ENCODE measurements at places on chromosomes 5 and 9.

GRCh38 chr9:101764472-101764871 lies 26.0 kb upstream of the GRIN3A start:
- no peak for DNase-seq

DNA sequence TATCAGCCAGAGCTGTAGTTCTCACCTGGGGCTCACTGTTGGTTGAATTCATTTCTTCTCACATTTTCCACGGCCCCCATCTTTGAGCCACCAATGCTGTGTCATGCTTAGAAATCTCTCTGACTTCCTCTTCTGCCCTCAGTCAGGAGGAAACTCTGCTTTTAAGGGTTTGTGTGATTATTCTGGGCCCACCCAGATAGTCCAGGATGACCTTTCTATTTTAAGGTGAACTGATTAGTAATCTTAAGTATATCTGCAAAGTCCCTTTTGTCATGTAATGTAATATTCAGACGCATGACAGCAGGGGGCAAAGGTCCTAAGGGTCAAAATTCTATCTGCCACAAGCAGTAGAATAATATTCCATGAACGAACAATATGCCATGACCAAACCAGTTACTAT lies 88.4 kb downstream of the AK8 start:
- DNase-seq: no peak

- no peak for DNase-seq
Measured at GRCh38 chr5:95690333-95690732, 7.5 kb upstream of the SPATA9 start.

DNA sequence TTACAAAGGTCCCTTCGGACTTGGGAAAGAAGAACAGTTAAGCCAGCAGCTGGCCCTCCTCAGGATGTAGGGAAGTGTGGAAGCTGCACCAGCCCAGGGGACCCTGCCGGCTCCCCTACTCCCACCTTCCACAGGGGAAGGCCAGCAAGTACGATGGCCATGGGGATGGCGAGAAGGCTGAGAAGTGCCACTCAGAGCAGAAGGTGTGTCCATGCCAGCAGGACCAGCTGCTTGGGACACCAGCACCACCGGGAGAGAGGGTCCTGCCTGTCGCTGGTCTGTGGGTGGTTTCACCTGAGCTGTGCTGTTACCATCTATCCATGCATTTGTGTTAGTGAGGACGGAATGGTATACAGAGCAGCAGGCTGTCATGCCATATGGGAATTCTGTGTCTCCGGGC lies 148.6 kb upstream of the PHYKPL start:
- no peak for DNase-seq

GRCh38 chr5:26681861-26682260 lies 356.5 kb downstream of the CDH9 start:
- no peak for DNase-seq

DNA sequence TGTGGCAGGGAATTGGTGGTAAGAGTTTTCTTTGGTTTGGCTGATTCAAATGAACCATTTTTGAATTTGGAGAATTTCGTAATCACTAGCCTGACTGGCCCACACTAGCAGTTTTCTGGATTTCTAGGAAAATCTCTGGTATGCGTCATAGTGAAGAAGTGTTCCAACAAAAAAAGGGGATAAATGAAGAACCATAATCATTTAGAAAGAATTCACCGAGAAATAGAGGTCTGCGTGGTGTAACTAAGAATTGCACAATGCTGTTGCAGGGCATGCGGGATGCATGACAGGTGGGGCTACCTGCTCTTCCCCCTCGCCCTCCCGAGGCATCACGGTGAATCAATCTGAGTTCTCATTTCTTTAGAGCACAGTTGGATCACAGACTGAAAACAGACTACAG lies 232.3 kb upstream of the PAPPA start:
- no peak for DNase-seq

- DNase-seq: no peak
Measured at GRCh38 chr5:62814991-62815390, 236.4 kb downstream of the LRRC70 start.

DNA sequence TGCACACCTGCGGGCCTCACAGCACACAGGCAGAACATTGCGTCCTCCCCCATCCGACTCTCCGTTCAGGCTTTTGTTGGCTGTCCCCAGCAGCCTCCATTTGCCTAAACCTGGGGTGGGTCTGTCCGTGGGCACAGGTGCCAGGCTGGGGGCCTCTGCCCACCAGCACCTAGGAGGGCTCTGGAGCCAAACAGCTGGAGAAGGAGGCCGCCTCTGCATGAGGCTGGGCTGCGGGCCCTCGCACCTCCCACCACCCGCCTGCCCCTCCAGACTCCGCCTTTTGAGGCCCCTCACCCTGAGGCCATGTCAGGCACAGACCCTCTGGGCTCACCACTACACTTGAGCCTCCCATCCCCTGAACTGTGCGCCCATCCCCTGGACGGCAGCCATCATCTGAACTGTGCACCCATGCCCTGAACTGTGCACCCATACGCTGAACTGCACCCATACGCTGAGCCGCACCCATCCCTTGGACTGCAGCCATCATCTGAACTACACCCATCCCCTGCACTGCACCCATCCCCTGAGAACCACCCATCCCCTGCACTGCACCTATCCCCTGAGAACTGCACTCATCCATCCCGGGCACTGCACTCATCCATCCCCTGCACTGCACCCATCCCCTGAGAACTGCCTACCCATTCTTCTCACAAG lies 98.0 kb upstream of the OTULINL start:
- DNase-seq: no peak

DNA sequence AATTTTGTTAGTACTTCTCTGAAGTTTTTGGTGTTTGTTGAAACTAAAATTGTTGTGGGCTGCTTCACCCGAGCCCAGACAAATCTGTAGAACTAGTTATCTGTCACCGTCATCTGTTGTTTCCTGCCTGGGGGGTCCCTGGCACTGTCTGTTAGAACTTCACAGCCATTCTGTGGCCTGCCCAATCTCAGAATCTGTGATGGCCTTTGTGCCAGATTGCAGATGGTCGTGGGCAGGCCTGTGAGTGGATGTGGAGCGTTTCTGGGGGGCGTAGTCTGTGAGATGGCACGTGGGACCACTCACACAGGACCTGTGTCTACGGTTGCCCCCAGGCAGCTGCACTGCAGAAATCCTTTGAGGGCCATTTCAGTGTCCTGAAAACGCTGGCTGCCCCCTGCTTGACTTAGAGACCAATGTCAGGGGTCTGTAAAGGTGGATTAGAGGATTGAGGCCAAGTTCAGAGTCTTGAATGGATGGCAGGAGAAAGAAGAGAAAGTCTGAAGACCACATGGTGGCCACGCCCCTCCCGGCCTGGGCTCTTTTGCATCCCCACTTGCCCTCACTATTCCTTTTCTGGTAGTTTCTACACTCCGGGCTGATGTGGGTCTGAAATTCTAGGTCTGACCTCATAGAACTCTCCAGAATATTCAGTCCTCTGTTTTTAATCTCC lies 38.3 kb downstream of the TRIO start:
- no peak for DNase-seq

- DNase-seq: no peak
Measured at GRCh38 chr5:138186002-138186447, 7.1 kb downstream of the KIF20A start.

DNA sequence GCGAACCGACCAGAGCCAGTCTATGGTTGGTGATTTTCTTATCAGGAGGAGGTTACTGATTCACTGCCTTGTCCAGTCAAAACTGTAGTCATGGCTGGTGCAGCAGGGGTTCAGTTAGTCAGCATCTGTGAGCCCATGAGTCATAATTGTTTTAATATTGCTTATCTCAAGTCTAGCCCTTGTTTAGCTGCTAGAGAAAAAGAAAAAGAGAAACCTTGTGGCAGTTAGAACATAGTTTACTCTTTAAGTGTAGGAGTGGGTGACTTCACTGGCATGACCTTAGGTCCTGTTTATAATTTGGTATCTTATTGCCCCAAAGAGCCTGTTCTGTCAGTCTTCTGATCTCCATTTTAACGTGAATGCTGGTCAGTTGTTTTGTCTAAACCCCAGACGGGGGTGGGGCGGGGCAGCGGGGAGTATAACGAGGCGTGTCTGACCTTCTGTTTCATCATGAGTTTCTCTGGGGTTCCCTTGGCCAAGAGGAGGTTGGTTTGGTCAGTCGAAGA lies 76.9 kb upstream of the NFIL3 start:
- peak; percentile 27 for DNase-seq

DNA sequence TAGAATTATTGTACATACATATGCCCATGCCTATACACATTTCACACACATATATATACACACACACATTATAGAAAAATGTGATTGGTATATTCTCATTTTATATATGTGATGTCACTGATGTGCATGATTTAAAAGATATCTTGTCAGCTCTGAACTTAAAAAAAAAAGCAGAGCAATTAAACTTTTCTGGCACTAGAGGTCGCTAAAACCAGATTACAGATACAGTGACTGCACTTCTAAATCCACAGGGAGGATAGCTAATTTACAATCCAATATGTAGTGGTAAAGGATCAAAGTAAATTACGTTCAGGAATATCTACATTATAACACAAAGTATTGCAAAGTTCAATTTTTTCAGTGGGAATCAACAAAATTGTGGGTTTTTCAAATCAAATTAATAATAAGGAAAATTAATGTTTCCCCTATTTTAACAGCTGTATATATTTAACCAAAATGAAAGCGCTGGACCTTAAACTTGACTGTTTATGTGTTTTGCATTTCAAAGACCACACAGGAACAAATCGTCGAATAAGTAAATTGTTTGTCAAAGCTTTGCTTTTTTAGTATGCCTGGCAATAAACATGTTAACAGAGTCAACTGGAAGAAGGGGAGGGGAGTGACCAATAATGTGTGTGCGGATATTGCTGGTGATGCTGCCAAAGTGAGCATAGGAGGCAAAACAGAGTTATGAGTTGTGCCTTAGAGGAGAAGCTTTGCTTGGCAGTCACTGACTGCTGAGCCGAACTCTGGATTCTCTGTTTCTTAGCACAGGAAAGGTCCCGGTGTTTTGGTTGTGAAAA lies 1201.4 kb upstream of the C9orf72 start:
- no peak for DNase-seq

- DNase-seq: no peak
Measured at GRCh38 chr9:90432951-90433350, 209.7 kb downstream of the DIRAS2 start.

DNA sequence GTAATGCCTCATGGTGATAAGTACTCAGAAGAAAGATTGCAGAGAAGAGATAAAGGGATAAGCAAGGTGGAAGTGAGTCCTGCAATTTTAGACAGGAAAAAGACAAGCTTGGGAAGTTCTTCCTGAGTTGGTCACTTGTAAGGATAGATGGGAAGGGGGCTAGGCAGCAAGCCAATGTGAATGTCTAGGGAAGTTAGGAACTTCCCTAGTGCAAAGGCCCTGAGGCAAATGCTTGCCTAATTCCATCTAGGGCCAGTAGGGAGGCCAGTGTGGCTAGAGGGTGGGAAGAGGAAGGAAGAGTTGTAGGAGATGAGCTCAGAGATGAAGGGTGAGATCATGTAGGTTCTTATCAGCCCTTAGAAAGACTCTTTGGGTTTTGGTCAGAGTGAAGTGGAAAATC lies 206.6 kb downstream of the MAT2B start:
- DNase-seq: no peak

- DNase-seq: peak; percentile 45
Measured at GRCh38 chr9:35726931-35727330, 5.1 kb downstream of the TLN1 start.

GRCh38 chr5:133715616-133716015 lies 103.3 kb upstream of the FSTL4 start:
- no peak for DNase-seq

DNA sequence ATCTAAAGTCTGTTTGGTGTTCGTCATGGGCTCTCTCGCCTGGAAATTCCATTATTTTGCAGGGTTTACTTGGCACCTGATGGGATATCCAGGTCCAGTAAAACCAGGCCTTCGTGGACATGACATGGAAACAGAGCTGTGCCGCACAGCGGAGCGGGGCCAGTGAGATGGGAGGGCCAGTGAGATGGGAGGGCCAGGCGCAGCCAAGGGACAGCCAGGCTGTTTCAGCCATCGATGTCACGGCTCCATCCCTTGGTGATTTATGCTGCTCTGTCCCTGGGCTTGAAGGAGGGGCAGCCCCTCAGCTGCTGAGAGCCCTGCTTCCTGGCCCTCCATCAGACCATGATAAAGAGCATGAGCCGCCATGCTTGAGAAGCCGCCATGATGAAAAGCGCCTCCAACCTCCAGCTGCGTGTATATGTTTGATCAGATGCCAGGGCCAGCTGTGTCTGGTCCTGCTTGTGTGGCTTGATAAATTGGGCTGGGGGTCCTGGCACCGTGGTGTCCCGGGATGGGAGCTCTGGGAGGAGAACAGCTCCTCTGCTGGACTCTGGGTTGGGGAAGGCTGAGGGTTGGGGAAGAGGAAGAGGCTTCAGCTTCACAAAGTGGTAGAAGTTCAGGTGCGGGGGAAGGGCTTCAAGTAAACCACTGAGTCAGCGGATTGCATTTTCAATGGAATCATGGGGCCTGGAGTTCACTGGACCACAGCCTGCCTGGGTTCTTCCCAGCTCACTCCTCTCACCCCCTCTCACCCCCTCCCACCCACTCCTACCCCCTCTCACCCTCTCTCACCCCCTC lies 6.1 kb upstream of the COL5A1 start:
- DNase-seq: no peak

Measured in activated T-cell treated with anti-CD3 and anti-CD28 coated beads, Interleukin-2, amount 50 U/mL, for 48 hours (primary cell).